ENCODE measurements at places on chromosomes 7 and 10.

- no peak for DNase-seq
These were observed 57.4 kb upstream of the NRP1 start for GRCh38 chr10:33391611-33392465.

DNA sequence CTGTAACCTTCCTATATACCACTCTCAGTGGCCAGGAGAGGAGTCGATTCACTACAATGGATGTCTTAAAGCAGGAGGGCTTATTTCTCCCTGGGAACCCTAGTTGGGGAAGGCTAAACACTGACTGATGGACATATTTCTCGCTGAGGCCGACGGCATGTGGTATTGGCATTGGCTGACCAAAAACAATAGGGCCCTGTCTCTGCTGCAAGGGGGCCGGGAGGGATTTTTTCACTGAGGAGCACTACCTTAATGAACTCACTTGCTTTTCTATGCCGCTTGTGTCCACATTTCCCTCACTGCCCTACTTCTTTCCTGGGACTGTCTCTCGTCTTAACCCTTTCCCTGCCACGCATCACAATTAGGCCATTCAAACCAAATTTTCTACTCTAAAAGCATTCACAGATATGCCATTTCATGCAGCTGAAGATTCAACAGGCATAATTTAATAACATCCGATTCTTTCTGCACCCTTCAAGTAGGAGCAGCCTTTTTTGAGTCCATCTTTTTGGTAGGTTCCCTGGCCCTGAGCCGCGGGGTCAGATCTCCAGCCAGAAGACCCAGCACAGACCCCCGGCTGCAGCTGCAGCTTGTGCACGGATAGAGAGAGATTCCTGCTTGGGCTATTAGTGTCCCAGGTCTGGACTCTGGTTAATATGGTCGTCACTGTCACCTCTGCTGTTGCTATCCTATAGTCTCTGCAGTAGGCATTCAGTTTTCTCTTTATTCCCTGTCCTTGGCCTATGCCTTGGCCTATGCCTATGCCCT, 118.7 kb downstream of the HIPK2 start:
- DNase-seq = no peak

- no peak for DNase-seq
These were observed 1.6 kb upstream of the COPS6 start for GRCh38 chr7:100087055-100087750.

GRCh38 chr7:45402480-45403218, 171.5 kb upstream of the ADCY1 start:
- DNase-seq = no peak

DNA sequence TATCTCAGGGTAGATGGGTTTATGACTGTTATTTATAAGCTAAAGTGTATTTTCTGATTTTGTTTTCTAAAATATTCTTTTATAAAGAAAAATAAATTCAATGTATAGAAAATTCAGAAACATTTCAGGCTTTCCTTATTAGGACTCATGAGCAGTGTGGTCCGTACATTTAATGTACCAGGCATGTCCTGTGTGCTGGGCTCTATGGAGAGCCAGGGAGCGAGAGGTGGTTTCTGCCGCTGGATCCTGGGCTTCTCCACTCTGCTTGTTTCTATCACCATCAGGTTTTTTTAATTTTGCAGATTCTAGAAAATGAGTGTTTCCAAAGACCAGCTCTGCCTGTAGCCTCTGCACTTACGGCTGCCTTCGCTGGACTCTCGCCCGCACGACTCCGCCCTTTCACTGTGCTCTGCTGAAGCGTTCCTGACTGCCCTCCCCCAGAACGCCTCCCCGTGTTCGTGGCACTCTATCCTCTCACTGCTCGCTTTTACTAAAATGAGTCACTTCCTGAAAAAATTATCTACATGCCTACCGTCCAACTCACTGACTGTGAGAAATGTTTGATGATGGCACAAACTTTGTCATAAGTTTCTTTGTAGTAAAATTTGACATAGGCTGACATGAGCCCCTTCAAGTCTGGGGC, 188.5 kb downstream of the ZMYND11 start:
- DNase-seq = no peak

GRCh38 chr7:100538348-100538653, 702 bp upstream of the AGFG2 start:
- no peak for DNase-seq

DNA sequence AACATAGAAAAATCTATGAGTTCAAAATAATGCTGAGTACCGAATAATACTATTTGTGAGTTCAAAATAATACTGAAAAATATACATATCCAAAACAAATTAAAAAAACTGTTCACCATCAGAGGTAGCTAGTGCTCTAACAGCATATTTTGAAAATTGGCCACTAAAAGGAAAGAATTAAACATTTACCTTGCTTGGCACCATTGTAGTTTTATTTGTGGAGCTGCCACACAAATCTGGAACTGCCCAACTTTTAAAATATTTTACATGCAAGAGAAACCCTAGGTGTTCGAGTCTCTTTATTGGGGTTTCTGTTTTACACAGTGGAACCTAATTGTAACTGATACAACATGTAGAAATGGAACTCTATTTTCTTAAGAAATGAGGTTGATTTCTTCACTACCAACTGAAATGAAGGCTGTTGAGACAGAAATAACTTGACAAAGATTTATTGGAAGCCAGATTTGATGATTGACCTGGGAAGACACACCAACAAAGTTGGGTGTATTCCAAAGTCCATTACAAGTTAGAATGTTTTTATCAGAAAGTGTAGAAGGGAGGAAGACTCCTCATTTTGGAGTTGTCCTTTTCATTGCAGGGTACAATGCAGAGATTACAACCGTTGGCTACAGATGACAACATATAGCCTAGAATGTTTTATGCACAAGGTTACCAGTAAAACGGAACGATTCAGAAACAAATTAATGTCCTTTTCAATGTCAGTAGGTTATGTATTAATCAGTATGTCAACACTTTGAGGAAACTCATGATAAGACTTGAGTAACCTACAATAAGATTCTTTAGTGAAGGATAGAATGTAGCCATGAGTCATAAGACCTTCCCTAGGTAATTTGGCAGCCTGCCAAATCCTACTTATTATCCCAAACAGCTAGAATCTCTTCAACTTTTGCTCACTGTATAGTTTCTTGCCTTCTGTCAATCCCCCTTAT, 73.8 kb upstream of the PAPSS2 start:
- DNase-seq = peak; percentile 2

DNA sequence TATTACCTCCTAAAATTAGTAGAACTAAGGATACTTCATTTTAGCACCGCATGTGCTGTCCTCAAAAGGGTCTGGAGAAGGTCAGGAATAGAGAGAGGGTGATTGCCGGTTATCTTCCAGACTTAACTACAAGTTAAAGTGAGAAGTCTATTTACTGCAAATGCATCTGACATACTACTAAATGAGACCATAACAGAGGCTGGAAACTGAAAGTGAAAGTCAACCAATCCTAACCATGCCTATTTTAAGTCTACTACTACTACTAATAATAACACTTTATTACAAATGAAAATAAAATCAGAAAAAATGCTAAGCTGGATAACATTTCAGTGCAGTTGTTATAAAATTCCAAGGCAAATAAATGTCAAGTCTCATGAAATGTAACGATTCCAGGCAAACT, 244.7 kb downstream of the KIF20B start:
- DNase-seq = peak; percentile 11

Data from NAMALWA (cell line).